ENCODE measurements at places on chromosomes 4 and X. TPM values are rescaled to one million over a fixed set of nuclear protein-coding genes. Genes with fewer than 3 reads are reported as not detected.

- H3K4me1 ChIP-seq: no peaks in the 10 kb centered on the region
- H3K27ac ChIP-seq: no peak overlapping the region
- H3K36me3 ChIP-seq: no peaks in the 10 kb centered on the region
- DNase-seq: no peak
- no peak overlapping the region for H3K4me3 ChIP-seq
Measured at GRCh38 chr4:154720618-154721267, 23.1 kb upstream of the LRAT start.

DNA sequence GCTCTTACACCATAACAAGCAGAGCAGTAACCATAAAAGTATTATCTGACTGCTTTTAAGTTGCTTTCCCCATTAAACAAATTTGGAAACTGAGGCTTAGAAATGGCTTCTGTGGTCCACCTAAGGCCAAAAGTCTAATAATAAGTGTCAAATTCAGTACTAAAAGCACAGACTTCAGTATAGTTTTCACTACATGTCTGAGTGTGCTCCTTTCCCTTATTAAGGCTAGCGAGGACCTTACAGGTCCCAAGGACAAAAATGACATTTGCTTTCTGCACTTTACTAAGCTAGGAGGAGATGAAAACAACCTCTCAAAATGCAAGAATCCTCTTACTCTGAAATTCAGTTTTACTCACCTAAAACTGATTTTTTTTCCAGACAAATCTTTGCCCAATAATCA is 127.2 kb downstream of the ENOX2 start:
- no peak for DNase-seq
- H3K27me3 ChIP-seq: no peaks in the 10 kb centered on the region
- H3K27ac ChIP-seq: no peak overlapping the region
- no peak overlapping the region for H3K4me3 ChIP-seq
- peaks cover 3% of the 10 kb centered on the region for H3K4me1 ChIP-seq
- peaks cover 2% of the 10 kb centered on the region for H3K36me3 ChIP-seq

DNA sequence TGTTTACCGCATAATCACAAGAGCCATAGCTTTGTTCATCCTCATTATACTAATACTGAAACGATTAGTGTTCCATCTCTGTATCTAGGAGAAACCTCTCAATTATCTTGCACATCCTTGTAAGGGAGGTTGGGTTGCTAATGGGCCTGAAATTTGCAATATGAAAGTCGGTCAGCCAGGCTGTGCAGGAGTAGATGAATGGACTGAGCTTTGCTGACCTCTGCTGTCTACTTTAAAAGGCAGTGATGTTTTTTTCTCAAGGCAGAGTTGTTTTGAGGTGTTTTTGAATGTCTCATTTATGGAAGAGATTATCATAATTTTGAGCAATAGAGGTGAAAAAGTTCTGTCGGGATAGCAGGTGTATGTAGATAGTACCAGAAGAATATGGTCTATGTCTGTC is 47.9 kb upstream of the LINC00632 start:
- no peak for DNase-seq
- H3K27ac ChIP-seq: no peak overlapping the region
- no peaks in the 10 kb centered on the region for H3K27me3 ChIP-seq
- H3K4me1 ChIP-seq: no peaks in the 10 kb centered on the region
- H3K36me3 ChIP-seq: no peaks in the 10 kb centered on the region

DNA sequence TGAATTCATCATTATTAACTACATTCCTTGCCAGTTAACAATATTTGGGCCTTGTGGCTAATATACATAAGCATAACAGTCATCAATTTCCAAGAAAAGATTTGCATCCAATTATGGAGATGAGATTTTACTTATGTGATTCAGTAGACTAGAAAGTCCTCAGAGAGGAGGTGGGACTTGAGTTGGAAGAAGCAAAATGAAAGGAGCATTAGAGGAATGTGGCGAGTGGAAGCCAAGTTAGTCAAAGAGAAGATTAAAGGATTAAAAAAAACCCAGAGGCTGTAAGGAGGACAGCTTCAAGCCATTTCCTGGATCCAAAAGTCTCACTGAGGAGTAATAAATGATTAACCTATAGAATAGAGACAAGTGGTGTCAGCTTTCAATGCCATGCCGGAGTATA is 1099.4 kb upstream of the IGFBP7 start:
- no peak for DNase-seq
- no peaks in the 10 kb centered on the region for H3K36me3 ChIP-seq
- H3K4me3 ChIP-seq: no peak overlapping the region
- H3K27me3 ChIP-seq: no peaks in the 10 kb centered on the region
- no peaks in the 10 kb centered on the region for H3K4me1 ChIP-seq

GRCh38 chr4:153273751-153274150 is 69.5 kb downstream of the TRIM2 start:
- H3K36me3 ChIP-seq: no peaks in the 10 kb centered on the region
- no peaks in the 10 kb centered on the region for H3K4me1 ChIP-seq
- no peak overlapping the region for H3K27ac ChIP-seq
- H3K4me3 ChIP-seq: no peak overlapping the region
- no peaks in the 10 kb centered on the region for H3K27me3 ChIP-seq

- no peak overlapping the region for H3K27ac ChIP-seq
- no peaks in the 10 kb centered on the region for H3K36me3 ChIP-seq
- H3K27me3 ChIP-seq: no peaks in the 10 kb centered on the region
- H3K4me3 ChIP-seq: no peak overlapping the region
Measured at GRCh38 chr4:151799417-151800012, 38.7 kb upstream of the GATB start.

DNA sequence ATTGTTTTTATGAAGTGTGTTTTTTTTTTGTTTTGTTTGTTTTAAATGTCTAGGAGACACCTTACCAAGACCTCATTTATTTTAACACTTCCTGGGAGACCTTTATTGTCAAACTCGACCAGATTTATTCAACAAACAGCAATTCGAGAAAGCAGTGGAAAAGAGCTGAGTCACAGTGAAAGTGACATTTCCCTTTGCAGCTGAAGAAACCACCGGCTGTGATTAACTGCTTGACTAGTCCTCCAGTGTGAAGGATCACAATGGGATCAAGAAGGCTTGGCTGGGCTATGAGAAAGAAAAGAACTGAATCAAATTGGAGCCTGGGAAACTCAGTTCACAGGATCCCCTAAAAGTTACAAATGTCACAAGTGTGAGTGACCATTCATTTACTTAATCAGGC is 11.9 kb upstream of the ADH7 start:
- no peak overlapping the region for H3K4me3 ChIP-seq
- DNase-seq: peak; percentile 46
- peaks cover 10% of the 10 kb centered on the region for H3K27me3 ChIP-seq
- H3K27ac ChIP-seq: no peak overlapping the region
- peaks cover 12% of the 10 kb centered on the region for H3K4me1 ChIP-seq
- no peaks in the 10 kb centered on the region for H3K36me3 ChIP-seq

DNA sequence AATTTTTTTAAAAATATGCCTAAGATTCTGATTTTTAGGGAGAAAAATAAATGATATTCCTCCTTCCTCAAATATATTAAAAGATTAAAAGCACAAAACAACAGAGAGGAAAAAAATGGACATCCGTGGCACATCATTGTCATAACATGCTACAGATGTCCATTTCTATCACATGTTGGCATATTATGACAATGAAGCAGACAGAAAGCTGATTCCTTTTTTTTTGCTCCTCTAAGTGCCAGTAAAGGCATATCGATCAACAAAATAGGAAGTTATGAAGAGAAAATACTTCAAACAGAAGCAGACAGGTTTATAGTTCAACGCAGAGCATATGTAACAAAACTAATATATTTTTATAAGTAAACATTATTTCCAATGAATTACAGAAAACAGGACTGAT is 11.2 kb downstream of the KLHL8 start:
- no peak overlapping the region for H3K4me3 ChIP-seq
- no peak for DNase-seq
- H3K27me3 ChIP-seq: no peaks in the 10 kb centered on the region
- no peak overlapping the region for H3K27ac ChIP-seq

DNA sequence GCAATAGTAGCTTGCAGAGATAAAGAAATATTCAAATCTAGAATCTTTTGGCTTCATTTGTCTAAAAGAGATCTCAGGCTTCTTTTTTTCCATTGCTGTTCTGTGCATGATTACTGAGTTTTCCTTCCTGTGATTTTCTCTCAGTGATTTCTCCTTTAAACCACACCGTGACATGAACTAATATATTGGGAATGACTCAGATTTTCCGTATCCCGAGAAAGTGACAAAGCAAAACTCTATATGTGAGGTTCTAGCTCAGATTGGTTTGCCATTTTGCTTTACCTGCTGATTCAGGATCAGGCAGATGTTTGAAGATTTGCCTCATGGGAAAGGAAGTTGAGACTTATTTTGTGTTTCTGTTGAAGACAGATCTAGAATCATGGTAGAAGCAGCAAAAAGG is 59.4 kb downstream of the MTHFD2L start:
- peaks cover 4% of the 10 kb centered on the region for H3K4me1 ChIP-seq
- H3K36me3 ChIP-seq: peaks cover 6% of the 10 kb centered on the region
- H3K4me3 ChIP-seq: no peak overlapping the region
- H3K27ac ChIP-seq: no peak overlapping the region

GRCh38 chr4:94927696-94928095 is 169.9 kb downstream of the BMPR1B start:
- DNase-seq: no peak
- no peaks in the 10 kb centered on the region for H3K4me1 ChIP-seq
- H3K27ac ChIP-seq: no peak overlapping the region
- H3K4me3 ChIP-seq: no peak overlapping the region
- H3K27me3 ChIP-seq: no peaks in the 10 kb centered on the region

GRCh38 chr4:146063143-146063542 is 112.4 kb upstream of the LSM6 start:
- no peaks in the 10 kb centered on the region for H3K4me1 ChIP-seq
- no peak for DNase-seq
- H3K4me3 ChIP-seq: no peak overlapping the region
- peaks cover 10% of the 10 kb centered on the region for H3K27me3 ChIP-seq

DNA sequence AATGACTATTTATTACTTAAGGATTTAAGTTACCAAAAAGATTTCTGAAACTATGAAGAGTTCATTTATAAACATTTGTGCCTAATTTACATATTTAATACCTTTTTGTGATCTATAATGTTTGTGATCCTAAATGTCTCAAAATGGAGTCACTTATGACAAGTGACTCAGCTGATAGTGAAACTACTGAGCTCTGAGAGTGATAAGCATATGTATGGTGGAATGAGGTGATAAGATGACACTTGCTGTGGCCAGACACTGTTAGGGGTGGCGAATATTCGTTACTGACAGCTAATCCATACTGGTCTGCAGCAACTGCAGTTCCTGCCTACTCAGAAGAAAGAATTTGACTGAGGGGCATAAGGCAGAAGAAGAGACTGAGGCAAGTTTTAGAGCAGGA is 5.5 kb upstream of the NXF3 start:
- H3K4me1 ChIP-seq: no peaks in the 10 kb centered on the region
- no peaks in the 10 kb centered on the region for H3K36me3 ChIP-seq
- H3K4me3 ChIP-seq: no peak overlapping the region
- DNase-seq: no peak

GRCh38 chr4:13545394-13545808 is 1.1 kb upstream of the NKX3-2 start:
- no peak for DNase-seq
- peaks cover 61% of the 10 kb centered on the region for H3K27me3 ChIP-seq
- peak overlapping the region; percentile 74 for H3K4me3 ChIP-seq
- peaks cover 3% of the 10 kb centered on the region for H3K36me3 ChIP-seq
- H3K4me1 ChIP-seq: peaks cover 45% of the 10 kb centered on the region

DNA sequence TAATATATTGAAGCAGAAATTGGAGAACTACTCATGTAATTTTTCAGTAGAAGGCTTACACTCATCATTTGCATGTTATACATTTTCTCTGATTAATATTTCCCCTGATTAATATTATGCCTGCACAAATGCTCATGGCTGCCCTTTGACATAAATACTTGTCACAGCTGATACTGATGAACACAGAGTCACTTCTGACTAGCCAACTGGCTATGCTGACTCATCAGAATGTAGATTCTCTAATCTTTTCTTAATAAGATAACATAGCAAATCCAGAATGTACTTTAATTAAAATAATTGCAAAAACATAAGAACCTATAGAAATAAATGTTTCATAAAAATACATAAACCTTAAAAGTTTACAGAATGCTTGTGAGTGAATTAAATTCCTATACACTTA is 52.4 kb upstream of the C4orf54 start:
- no peak overlapping the region for H3K4me3 ChIP-seq
- peaks cover 3% of the 10 kb centered on the region for H3K27me3 ChIP-seq

- no peak overlapping the region for H3K27ac ChIP-seq
- no peaks in the 10 kb centered on the region for H3K36me3 ChIP-seq
- H3K4me1 ChIP-seq: no peaks in the 10 kb centered on the region
- no peak for DNase-seq
- no peaks in the 10 kb centered on the region for H3K27me3 ChIP-seq
- H3K4me3 ChIP-seq: no peak overlapping the region
Measured at GRCh38 chr4:173852775-173853174, 322.7 kb upstream of the HAND2 start.

- H3K4me3 ChIP-seq: no peak overlapping the region
- H3K27me3 ChIP-seq: no peaks in the 10 kb centered on the region
- no peaks in the 10 kb centered on the region for H3K36me3 ChIP-seq
- no peak for DNase-seq
- H3K27ac ChIP-seq: no peak overlapping the region
- no peaks in the 10 kb centered on the region for H3K4me1 ChIP-seq
Measured at GRCh38 chr4:94076498-94076897, 131.2 kb upstream of the SMARCAD1 start.

- H3K4me3 ChIP-seq: no peak overlapping the region
- no peaks in the 10 kb centered on the region for H3K27me3 ChIP-seq
- DNase-seq: no peak
- H3K27ac ChIP-seq: no peak overlapping the region
- no peaks in the 10 kb centered on the region for H3K4me1 ChIP-seq
- H3K36me3 ChIP-seq: no peaks in the 10 kb centered on the region
Measured at GRCh38 chrX:7378406-7378805, 230.5 kb upstream of the PUDP start.

DNA sequence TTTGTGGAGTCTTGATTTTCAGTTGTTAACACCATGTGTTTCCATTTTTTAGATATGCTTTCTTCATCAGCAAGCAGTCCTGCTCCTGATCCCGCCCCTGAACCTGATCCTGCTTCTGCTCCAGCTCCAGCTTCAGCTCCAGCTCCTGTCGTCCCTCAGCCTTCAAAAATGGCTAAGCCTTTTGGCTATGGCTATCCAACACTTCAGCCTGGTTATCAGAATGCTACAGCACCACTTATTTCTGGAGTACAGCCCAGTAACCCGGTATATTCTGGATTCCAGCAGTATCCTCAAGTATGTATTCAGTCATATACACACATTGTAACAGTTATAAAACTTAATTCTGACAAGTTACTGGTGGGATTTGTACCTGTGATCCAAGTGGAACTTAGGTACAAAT is 60.9 kb downstream of the SEC24B start:
- H3K4me1 ChIP-seq: peaks cover 4% of the 10 kb centered on the region
- no peaks in the 10 kb centered on the region for H3K27me3 ChIP-seq
- H3K4me3 ChIP-seq: no peak overlapping the region
- peaks cover 29% of the 10 kb centered on the region for H3K36me3 ChIP-seq
- no peak for DNase-seq
- H3K27ac ChIP-seq: no peak overlapping the region

Gene ARX
- not detected for total RNA-seq

Gene CLDN34
- total RNA-seq: not detected

Gene USP26
- total RNA-seq: not detected

Gene APLN
- 3.5 TPM for total RNA-seq

Gene GPC3
- total RNA-seq: 0.63 TPM

Gene ETNPPL
- total RNA-seq: not detected

Gene SSX4
- total RNA-seq: not detected
